ENCODE measurements at places on chromosomes 5 and 9. TPM values are rescaled to one million over a fixed set of nuclear protein-coding genes. Genes with fewer than 3 reads are reported as not detected.

The PDGFRB gene
- 47.0 TPM for total RNA-seq

DNA sequence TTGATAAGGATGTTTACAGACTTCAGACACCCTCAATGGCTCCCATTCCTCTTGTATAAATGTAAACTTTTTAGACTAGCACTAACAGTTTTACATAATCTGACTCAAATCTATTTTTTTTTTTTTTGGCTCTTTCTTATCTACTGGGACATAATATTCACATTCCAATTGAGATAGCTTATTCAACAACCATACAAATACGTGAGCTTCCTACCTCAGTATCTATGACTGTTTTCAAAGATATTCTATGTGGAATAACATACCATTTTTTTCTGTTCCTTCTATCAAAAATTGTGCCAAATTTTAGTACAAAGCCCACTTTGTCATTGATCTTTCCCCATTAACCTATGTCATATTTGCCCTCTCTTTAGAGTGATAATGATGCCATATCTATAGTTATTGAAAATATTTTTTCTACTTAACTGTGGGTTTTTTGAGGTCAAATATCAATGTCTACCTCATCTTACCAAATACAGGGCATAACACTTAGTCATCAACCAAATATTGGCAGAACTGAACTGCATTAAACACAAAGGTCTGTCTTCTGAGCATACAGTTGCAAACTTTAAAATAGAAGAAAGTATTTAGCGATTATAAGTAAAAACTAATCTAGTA, 482.6 kb downstream of the PTPRD start:
- DNase-seq: no peak

The NKD2 gene
- 1.3 TPM for total RNA-seq

The PALM2AKAP2 gene
- total RNA-seq: not detected

The FBP1 gene
- total RNA-seq: 0.31 TPM

DNA sequence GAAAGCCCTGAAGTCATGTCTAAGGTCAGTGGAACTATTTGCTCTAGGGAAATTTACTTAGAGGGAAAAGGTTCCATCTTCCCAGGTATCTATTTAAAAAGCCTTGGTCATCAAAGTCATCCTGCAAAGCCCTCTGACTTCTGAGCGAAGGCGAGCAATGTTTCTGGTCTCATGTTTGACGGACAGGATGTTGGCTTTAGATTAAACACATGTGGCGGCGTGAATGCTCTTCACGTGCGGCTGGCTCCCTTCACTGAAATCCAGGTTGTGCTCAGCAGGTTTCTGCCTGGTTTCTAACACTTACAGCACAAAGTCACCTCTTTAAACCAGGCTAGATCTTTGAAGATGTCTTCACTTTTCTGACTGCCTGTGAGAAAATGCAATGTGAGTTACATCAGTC, 5.7 kb upstream of the ZBTB34 start:
- DNase-seq: no peak

GRCh38 chr9:109289186-109289585, 31.7 kb downstream of the EPB41L4B start:
- DNase-seq: no peak

The SPATA31A3 gene
- total RNA-seq: not detected

The CBY3 gene
- 0.55 TPM for total RNA-seq
